Anterior cingulate cortex (tissue), 58 donors: ENCODE measurements at places on chromosomes 2 and 18.

- DNase-seq = no peak
Observed at GRCh38 chr2:60094450-60094929, 459.0 kb downstream of the BCL11A start.

GRCh38 chr2:73516033-73516432, 126.2 kb downstream of the NAT8 start:
- no peak for DNase-seq

- no peak for DNase-seq
Observed at GRCh38 chr2:98654699-98655495, 46.5 kb downstream of the UNC50 start.

- DNase-seq = peak; percentile 9
Observed at GRCh38 chr18:79575891-79576685, 103.5 kb upstream of the CTDP1 start.

DNA sequence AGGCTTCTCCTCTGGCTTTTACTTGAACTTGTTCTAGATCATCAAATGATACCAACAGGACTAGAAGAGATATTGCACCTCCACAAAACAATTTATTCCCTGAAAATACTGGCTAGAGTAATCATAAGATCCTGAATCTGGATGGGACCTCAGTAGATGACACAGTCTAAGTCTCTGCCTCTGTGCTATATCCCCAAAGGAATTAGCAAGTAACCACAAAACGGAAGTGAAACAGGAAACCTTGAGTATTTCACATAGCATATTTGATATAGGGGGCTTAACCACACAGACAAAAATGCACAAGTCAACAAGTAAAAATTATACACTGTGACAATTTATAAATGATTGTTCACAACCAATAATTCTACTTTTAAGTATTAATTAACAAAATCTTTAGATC, 456.9 kb upstream of the TNP1 start:
- no peak for DNase-seq

- no peak for DNase-seq
Observed at GRCh38 chr2:54809819-54810218, 86.4 kb downstream of the EML6 start.

- no peak for DNase-seq
Observed at GRCh38 chr2:38830526-38831159, 45.1 kb downstream of the DHX57 start.

- DNase-seq = no peak
Observed at GRCh38 chr2:7881466-7881865, 800.4 kb upstream of the ID2 start.
